M059J (cell line): ENCODE measurements at places on chromosomes 12 and 14. TPM values are rescaled to one million over a fixed set of nuclear protein-coding genes. Genes with fewer than 3 reads are reported as not detected.

DNA sequence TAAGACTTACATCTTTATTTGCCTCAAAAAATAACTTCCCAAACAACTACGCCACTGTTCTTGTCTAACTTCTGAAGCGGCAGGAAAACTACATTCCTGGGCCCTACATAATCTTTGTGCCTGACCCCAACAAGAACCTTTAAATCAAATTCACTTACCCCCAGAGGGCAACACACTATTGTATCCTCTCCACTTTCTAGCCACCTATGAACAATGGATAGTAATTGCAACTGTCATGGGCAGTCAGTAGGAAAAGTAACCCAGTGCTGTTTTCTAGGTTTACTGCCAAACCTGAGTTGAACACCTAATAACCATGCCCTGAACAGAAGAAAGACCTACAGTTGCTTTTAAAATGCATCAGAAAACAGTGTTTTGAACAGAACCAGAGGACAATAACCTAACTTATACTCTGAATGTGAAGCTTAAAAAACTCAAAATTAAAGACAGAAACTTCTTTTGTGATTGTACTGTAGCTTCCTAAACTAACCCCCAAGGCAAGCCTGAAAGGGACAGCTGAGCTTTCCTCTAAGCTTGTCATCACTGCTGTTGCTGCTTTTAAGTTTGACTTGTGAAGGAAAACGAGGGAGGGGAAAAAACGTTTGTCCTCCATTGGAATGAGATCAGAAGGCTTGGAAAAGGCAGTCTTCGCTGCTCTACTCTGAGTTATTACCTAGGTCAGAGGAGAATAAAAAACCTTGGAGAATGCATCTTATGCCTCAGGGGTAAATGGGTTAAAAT, 195.7 kb downstream of the SOX5 start:
- DNase-seq: no peak

DNA sequence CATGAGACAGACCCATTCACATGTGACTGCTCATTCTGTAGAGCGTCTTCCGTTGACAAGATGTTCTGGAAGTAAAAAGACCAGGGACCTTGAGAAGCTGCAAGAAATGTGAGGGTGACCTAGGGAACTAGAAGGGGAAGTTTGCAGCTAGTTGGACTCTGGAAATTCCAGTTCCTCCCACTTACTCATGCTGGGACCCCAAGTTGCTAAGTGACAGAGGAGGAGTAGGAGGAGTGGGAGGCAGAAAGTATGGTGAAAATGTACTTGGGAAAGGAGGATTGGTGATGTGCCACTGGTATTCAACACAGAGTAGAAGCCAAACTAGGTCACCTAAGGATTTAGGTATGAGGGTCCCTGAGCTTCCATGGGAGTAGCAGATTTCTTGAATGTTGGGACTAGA, 132.4 kb downstream of the KCNA5 start:
- DNase-seq: no peak

GRCh38 chr12:553216-554000, 93.7 kb downstream of the B4GALNT3 start:
- no peak for DNase-seq

DNA sequence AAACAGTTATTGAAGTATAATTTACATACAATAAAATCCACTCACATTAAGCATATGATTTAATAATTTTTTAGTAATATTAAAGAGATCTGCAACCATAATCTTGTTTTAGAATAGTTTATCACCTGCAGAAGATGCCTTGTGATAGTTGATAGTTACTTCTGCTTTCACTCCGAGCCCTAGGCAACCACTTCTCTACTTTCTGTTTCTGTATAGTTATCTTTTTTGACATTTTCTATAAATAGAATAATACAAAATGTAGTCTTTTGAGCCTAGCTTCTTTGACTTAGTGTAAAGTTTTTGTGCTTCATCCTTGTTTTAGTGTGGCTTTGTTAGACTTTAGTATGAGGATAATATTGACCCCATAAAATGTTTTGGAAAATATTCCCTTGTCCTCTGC, 111.0 kb downstream of the MNAT1 start:
- DNase-seq: no peak

DNA sequence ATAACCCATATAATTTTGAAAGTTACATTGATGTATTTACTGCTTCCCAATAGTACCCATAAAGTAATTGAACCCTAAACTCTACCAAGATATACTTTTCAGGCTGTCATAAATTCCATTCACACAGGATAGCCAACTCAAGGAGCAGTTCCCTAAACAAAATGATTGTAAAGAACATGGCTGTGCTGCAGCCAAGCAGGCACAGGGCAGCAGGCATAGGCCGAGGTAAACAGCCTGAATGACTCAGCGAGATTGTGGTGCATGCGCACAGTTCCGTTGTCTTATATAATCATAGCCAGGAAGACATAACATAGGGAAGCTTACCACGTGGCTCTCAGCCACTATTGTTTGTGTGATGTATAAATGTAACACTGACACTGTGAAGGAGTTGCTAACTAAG, 344.9 kb downstream of the FSCB start:
- DNase-seq: no peak

SSTR1 gene
- total RNA-seq: 0.12 and 0.64 TPM in 2 replicates
